ENCODE measurements at places on chromosomes 4 and X. TPM values are rescaled to one million over a fixed set of nuclear protein-coding genes. Genes with fewer than 3 reads are reported as not detected.

DNA sequence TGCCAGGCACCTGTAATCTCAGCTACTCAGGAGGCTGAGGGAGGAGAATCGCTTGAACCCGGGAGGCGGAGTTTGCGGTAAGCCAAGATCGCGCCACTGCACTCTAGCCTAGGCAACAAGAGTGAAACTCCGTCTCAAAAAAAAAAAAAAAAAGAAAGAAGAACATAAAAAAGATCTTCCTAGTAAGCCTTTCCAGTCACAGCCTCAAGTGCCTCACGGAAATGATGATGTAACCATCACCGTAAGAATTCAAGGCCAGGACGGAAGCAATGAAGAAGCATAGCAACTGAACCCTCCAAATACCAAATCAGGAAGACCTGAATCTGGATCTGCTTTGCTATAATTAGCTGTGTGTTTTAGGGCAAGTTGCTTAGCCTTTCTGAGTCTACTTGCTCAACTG is 28.8 kb downstream of the RBM47 start:
- DNase-seq, result peak; percentile 20

MUC7 gene
- not detected for polyA plus RNA-seq

GRCh38 chr4:3317011-3317655 is 24.3 kb downstream of the RGS12 start:
- no peak for DNase-seq

DNA sequence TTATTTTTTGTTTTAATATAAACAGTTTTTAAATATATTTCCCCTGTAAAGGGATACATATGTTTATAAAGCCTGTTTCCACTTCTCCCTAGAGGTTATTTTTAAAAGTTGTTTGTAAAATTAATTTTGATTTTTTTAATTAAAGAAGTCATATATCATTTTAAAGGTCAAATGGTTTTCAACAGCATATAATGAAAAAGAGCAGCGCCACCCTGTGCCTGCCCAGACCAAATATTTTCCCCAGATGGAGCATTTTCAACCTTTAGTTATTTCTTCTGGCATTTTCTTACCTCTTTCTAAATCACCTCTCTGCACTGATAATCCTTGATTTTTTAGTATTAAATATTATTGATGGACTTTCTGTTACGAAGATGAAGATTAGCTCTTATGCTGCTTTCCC is 21.0 kb downstream of the MSX1 start:
- DNase-seq, result no peak

GRCh38 chr4:24630937-24631336 is 46.6 kb upstream of the DHX15 start:
- DNase-seq, result peak; percentile 7

DNA sequence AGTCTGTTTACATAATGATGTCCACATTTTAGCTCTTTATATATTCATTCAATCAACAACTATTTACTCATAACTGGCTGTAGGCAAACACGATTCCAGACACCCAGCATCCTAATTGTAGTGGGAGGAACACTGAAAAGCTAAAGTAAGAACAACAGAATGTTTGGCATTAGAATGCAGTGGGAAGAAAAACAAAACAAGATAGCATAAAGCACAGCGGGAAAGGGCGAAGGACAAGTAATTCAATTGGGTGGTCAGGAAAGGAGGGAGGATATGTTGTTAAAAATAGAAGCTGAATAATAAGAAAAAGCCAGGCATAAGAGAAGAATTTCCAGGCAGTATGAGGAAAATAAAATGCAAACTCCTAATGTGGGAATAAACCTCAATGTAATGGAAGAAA is 189.5 kb upstream of the FAT4 start:
- no peak for DNase-seq

- peak; percentile 37 for DNase-seq
Measured at GRCh38 chr4:169311643-169312365, 41.0 kb upstream of the SH3RF1 start.

GRCh38 chrX:110294087-110294486 is 23.8 kb downstream of the AMMECR1 start:
- DNase-seq, result no peak

GRCh38 chrX:31889088-31889487 is 817.2 kb upstream of the FTHL17 start:
- no peak for DNase-seq

Data from hindlimb muscle (tissue), 1 donor.